ENCODE measurements at places on chromosomes 16 and 17.

DNA sequence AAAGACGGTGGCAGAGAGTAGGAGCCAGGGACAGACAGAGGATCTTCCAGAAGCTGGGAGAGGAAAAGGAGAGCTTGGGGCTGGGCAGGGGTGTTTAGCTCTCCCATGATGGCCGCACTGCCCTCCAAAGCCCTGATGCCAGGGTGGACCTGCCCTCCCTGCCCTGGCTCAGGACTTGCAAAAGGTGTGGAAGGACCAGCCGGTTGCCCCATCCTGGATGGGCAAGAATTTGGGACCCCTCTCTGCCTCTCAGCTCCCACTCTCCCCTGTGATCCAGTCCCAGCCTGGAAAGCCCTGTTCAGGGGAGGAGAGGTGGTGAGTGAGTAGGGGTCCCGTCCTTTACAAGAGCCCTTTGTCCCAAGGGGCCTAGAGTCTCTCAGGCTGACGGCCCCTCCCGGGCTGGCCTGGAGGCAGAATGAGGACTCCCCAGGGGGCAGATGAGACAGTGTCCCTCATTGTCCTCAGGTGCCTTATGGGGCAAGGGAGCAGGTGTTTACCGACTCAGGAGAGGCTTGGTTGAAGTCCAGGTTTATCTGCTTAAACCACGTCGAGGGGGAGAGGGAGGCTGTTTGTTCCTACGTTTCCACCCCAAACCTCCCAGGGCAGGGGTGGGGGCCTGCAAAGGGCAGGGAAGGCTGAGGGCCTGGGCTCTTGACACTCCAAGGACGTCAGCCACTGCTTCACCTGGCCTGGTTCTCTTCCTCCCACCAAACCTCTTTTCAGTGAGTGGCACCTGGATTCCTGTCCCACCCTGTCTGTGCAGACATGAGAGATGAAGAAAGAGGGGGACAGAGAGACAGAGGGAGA lies 19.3 kb upstream of the ITGA3 start:
- DNase-seq, result no peak

DNA sequence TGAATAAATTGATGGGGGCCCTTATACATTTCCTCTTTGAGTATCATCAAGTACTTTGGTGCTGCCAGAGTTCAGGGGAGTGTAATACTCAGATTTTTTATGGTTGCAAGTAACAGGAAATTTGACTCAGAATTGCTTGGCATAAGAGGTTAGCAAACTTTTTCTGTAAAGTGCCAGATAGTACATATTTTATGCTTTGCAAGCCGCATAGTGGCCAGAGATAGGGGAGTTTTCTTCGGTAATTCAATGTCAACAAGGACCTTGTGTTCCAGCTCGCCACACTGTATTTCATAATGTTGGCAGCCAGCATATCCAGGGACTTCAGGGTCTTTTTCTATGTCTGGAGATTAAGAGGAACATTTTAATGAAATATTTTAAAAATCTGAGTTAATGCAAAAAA lies 51.0 kb upstream of the MARCHF10 start:
- no peak for DNase-seq

DNA sequence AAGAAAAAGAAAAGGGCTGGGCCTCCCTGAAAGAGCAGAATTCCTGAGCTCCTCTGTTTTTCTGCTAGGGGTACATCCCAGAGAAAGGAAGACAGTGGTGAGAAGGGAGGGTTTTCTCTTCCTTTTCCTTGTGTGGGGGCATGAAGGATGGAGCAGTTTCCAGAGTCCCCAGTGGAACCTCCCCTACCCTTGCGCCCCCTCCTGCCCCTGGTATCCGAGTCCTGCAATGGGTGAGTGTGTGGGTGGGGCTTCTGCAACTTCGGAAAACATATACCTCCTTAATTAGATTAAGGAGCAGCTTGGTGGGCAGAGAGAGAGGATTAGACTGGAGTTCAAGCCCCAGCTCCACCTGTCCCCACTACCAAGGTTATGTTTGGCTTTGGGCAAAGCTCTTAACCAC lies 5.4 kb upstream of the GIP start:
- DNase-seq, result no peak

GRCh38 chr16:12431561-12431960 lies 372.1 kb downstream of the CPPED1 start:
- no peak for DNase-seq

DNA sequence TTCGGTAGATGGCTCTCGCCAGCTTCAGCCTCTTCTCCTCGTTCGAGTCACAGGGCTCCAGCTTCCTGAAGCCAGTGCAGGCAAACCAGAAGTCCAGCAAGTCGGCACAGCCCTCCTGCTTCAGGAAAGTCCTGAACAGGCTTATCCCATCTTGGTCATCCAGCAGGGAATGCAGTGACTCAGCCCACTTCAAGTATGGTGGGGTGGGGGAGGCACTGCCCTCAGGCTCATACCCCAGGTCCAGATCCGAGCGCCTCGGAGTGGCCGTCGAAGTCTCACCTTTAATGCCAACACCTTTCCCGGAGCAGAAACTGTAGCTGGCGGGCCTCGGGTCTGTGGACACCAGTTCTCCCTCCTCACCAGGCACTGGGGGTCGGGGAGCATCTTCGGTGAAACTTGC lies 5.9 kb downstream of the AXIN1 start:
- DNase-seq, result no peak

GRCh38 chr16:12120217-12120981 lies 143.9 kb downstream of the SNX29 start:
- DNase-seq, result no peak

DNA sequence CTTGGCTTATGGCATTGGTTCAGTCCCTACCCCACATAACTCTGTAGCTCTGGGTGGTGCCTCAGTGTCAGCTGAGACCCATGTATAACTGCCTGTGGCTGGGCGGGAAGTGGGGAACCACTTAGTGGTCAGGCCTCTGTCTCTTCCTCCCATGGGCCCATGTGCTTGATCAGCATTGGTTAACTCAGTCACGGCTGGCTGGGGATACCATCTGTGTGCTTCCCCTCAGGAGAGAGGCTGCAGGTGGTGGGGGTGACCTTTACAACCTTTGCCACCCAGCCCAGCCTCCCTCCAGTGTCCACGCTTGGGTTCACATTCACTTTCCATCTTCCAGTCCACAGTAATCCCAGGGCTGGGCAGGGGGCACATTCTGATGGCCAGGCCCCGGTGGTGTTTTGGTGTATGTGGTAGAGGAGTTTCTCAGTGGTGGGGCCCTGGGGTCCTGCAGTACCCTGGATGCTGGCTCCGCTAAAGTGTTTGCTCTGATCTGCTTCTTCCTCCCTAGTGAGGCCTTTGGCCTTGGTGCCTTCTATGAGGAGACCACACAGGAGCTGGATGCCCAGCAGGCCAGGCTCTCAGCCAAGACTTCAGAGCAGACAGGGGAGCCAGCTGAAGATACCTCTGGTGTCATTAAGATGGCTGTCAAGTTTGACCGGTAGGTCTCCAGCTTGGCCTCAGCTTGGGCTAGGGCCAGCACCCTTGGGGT lies 10.2 kb upstream of the NFATC3 start:
- DNase-seq, result no peak

DNA sequence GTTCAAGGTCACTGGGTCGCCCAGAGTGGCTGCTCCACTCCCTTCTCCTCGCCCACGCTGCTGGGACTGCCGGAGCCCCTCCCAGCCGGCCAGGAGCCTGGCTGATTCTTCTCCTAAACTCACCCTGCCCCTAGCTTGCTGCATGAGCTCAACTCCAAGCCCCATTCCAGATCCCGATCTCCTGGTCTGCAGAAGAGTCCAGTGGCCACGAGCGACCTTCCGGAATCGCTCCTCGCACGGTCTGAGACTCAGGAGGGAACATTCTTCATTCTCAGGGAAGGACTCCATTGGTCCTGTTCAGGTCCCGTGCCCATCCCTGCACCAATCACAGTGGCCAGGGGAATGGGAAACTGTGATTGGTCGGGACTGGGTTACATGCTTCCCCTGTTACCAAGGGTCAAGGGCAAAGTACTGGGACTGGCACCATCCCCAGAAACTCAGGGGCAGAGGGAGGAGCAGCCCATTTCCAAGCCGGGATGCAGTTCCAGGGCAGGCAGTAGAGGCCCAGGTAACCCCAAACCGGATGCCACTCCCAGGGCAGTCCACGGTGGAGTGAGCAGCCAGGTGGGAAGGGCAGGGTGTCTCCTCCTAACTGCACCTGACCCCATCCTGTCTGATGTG lies 24.5 kb upstream of the CIBAR2 start:
- DNase-seq, result no peak

DNA sequence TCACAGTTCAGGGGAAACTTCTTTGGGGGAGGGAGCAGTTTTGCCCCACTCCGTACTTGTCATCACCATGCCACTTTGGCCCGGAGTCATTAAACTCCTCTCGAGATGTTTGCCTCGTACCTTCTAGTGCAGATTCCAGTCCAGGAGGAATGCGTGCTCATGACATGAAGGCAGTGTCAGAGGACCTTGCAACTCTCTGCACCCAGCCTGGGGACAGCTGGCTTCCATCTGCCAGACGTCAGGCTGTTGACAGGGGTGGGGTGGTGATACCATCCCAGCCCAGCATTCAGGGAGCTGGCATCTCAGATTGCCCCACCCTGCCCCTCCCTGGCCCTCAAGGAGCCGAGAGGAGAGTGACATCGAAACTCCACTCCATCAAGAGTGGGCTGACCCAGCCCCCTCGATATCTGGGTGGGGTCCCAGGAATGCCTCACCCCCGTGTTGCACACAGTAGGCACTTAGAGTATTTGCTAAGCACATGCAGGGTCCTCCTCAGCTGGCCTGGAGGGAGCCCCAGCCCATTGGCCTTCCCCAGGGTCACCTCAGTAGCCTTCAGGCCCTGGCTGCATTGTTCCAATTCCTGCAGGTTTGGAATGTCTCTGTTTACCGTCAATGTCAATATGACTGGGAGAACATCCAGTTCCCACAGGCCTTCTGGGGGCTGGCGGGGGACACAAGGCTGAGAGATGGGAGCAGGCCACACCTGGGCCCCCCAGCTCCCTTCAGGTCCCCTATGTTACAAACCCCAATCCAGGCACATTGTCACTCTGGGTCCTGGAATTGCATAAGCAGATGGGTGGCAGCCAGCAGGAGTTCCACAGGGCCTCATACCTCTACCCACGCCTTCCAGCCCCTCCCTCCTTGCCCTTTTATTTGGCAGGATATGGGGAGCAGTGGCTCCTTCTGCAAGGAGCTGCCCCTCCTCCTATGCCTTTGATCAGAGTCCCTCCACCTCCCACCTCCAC lies 21.3 kb upstream of the EMP2 start:
- DNase-seq, result no peak

DNA sequence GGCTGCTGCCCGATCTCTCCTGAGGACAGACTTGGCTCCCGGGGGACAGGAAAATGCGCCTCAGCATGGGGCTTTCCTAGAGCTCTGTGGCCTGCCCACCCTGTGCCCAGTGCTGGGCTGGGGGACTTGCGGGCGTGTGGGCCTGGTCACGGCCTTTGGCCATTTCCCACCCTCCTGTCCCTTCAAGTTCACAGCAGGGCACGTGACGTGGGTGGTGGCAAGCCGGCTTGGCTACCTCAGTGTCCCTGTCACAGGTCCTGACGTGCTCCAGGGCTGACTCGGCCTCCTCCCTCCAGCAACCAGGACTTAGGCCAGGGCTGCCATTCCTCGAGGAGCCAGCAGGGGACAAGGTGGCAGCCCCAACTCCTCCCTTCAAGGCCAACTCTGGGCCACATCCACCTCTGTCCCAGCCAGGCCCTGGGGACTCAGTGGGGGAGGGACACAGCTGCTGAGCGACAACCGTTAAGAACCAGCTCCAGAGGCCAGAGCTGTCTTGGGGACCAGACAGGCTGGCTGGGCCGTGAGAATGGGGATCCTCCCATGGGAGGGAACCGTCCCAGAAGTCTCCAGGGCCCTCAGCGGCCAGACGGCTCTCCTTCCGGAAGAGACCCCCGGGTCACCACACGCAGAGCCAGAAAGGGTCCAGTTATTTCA lies 981 bp upstream of the UNC13D start:
- DNase-seq, result peak; percentile 96

DNA sequence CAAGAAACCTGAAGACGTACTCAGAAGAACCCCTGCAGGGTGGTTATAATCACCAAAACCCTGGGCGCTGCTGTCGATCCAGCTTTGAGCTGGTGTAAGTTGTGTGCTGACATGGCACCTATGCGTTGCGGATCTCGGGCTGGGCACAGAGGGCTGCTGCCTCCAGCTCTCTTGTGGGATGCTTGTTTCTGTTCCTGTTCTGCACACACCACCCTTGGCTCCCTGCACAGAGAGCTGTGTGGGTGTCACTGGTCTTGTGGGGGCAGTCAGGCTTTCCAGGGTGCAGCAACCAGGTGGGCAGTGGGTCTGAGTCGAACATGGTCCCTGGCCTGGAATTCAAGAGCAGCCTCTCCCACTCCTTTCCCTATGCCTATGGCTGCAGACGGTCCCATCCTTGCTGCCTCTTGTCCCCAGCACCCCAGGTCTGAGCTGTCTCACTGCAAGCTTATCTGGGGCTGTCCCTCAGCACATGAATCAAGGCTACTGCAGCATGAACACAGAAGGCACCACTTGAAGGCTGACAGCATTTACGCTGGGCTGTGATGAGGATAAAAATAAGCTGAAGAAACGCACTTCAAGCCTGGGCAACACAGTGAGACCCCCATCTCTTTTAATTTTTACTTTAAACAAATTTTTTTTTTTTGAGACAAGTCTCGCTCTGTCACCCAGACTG lies 20.1 kb downstream of the ZNF276 start:
- no peak for DNase-seq

GRCh38 chr17:58487589-58488427 lies at the start of gene HSF5:
Gene HSF5 (minus strand): TSS chr17:58488408. CDS start chr17:58488274, 134 bp downstream.
- peak; percentile 88 for DNase-seq
